ENCODE measurements at places on chromosomes 7 and 10. TPM values are rescaled to one million over a fixed set of nuclear protein-coding genes. Genes with fewer than 3 reads are reported as not detected.
A peak's percentile ranks its signal among the peaks of the same experiment; 100 is the strongest.

The UBE2D1 gene
- total RNA-seq, result 18.4 TPM

The GDF2 gene
- not detected for total RNA-seq

The SORCS1 gene
- 0.40 TPM for total RNA-seq

The HILPDA gene
- total RNA-seq, result 31.4 TPM

The LIPK gene
- total RNA-seq, result not detected

The UBE3C gene
- total RNA-seq, result 60.7 TPM

The PON1 gene
- not detected for total RNA-seq

The CPA2 gene
- total RNA-seq, result 5.2 TPM

The CHN2 gene
- 12.8 TPM for total RNA-seq

The FAM13C gene
- total RNA-seq, result 2.5 TPM

The CPA5 gene
- not detected for total RNA-seq

The AGAP6 gene
- total RNA-seq, result 7.9 TPM

The AKR1C8 gene
- not detected for total RNA-seq

The SLC18A2 gene
- 1.2 TPM for total RNA-seq

The CYP51A1 gene
- 125 TPM for total RNA-seq

The SPDYE2 gene
- not detected for total RNA-seq

The MMP21 gene
- total RNA-seq, result not detected

GRCh38 chr10:132403511-132404168 is 6.6 kb downstream of the PWWP2B start:
- no peak for DNase-seq

DNA sequence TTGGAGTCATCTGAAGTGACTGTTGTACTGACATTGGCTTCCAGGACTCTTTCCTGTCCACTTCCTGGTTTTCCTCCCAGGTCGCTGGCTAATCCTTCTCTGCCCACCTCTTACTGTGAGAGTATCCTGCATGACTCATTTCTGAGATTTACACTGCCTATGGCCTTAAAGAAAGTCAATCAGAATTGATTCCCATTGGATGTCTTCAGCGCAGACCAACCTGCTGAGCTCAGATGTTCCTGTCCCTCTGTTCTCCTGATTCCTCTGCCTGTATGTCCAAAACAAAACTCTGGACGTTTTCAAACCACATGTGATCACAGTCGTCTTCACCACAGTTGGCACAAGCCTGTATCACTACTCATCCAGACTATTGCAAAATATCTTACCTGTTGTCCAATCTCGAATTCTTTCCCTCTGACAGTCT is 262.1 kb downstream of the CREB5 start:
- DNase-seq, result no peak

DNA sequence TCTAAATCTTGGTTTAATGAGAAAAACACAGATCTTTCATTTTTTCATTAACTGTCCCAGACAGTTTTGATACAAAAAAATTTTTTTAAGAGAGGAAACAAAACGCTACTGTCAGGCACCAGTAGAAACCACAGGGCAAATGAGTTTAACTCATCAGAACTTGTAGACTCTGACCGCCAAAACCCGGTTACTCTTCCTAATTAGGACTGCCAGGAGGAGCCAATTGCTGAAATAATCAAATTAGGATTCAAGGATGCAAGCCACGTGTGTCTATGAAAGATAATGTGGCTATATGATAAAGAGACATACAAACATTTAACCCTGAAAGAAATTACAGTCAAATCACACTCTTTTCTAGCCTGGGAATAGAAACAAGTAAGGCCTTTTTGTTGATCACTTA is 154.4 kb downstream of the DGKI start:
- no peak for DNase-seq

DNA sequence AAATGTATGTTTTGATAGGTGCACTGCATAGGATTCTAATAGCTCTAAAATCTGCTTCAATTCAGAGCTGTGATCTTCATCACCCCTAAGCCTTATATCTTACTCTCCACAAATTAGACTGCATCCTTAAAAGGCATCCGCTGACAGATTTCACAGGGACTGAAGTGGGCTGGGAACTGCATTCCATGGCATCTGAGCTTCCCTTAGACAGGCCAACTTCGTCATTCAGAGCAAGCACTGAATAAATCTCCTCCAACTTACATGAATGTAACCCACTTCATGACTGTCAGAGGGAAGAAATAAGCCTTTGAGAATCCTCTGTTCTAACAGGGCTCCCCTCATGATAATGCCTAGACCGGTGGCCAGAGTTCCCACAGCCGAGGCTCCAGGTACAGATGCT is 71.3 kb downstream of the SFMBT2 start:
- DNase-seq, result no peak

- no peak for DNase-seq
These were observed 72.3 kb upstream of the SRRM3 start for GRCh38 chr7:76129366-76129765.

DNA sequence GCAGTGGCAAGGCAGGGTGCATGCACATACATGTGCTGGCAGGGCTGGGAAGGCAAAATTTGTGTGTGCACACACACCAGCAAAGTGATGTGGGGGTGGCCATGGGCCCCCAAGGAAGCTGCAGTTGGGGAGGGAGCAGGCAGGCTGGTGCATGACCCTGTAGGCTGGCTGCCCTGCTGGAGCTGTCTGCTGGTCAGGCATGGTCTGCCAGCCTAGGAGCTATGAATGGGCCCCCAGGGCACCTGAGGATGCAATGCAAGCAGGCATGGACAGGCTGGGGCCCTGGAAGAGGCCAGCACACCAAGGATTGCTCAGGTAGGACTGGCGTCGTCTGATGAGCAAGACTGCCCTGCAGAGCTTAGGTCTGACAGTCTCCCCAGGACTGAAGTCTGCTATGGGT is 18.2 kb upstream of the PPP1R3A start:
- no peak for DNase-seq

- DNase-seq, result no peak
These were observed 197.3 kb downstream of the PPP1R9A start for GRCh38 chr7:95104739-95105138.

GRCh38 chr7:29156907-29157452 is 10.6 kb upstream of the CPVL start:
- DNase-seq, result no peak

- no peak for DNase-seq
These were observed 108.7 kb upstream of the KMT2C start for GRCh38 chr7:152544481-152544927.

DNA sequence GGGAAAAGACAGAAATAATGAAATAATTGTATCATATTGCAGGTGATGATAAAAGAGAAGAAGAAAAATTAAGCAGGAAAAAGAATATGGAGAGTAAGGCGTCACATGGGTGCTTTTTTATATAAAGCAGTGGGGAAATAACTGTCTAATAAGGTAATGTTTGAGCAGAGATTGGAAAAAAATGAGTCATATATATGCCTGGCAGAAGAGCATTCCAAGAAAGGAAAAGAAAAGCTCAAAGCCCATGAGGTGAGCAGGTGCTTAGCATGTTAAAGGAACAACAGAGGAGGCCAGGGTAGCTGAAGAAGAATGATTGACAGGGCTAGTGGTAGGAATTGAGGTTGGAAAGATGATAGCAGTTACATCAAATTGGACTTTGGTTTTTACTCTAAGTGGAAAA is 739.5 kb downstream of the SORCS1 start:
- no peak for DNase-seq

DNA sequence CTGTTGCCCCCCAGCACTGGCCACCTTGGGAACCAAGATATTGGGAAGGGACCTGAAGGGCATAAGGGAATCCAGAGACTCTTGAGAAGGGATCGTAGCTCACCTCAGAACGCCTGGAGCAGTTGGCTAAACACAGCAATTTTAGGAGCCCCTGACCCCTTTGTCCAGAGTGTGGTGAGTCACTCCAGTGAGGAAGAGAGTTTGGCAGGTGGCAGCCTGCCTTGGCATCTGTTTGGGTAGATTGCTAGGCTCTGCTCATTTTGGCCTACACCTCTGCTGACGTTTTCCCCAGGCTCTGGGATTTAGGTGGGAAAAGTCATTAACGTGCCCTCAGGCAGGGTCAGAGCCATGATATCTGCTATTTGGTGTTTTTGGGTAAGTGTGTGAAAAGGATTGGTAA is 100.6 kb downstream of the GRB10 start:
- DNase-seq, result no peak

- DNase-seq, result no peak
These were observed 32.8 kb downstream of the TMEM60 start for GRCh38 chr7:77765481-77765880.

- no peak for DNase-seq
These were observed 18.6 kb downstream of the AGMO start for GRCh38 chr7:15543256-15543655.

- DNase-seq, result no peak
These were observed 26.7 kb upstream of the BMPR1A start for GRCh38 chr10:86729677-86730076.

DNA sequence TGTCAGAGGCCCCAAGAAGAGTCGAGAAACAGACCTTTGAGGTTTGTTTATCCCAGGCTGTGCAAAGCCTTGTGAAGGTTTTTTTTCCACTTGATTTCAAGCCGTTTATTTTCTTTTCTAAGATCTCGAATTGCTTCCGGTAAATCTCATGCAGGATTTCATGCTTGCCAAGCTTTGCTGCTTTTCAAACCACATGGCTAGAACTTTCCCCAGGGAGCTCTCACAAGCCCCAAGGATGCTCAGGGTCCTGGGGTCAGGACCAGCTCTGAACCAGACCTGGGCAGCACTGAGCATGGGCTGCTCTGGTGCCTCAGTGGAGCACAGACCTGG is 48.0 kb upstream of the AQP1 start:
- DNase-seq, result no peak

DNA sequence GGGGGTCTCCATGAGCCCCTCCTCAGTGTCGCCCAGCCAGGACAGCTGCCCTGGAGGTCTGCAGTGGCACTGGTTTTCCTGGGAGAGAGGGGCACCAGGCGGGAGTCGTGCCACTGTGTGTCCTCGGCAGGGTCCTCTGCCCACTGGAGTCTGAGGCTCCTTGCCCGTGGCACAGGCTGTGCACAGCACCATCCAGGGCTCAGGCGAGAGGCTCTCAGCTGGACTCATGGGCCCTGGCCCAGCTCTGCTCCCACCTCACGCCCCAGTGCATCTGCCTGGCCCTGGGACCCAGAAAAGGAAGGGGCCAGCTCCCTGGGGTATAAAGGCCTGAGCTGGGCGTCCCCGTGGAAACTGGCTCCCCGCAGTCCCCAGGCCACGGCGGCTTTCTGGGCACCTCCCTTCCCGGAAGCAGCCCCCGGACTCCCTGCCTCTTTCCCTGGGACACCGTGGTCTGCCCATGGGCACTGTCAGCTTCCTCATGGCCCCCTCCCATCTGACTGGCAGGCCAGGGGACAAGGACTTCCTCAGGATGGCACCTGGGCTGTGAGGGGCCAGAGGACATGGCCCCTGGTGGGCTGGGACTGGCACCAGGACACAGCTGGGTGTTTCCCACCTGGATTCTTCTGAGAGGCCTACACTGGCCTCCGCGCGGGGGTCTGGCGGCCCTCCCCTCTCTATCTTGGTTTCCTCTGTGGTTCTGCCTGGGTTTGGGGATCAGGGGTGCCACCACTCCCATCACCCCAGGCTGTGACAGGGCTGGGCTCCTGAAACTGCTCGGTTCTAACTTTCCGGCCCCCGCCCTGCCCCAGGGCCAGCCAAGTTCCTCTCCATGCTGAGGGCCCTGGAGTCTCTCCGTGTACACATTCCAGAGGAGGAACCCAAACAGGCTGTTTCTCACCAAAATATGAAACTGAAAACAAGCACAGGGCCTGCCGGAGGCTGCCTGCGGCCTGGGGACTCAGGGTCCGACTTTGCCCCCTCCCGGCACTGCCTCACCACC is 5.5 kb downstream of the FOXL3 start:
- DNase-seq, result no peak

DNA sequence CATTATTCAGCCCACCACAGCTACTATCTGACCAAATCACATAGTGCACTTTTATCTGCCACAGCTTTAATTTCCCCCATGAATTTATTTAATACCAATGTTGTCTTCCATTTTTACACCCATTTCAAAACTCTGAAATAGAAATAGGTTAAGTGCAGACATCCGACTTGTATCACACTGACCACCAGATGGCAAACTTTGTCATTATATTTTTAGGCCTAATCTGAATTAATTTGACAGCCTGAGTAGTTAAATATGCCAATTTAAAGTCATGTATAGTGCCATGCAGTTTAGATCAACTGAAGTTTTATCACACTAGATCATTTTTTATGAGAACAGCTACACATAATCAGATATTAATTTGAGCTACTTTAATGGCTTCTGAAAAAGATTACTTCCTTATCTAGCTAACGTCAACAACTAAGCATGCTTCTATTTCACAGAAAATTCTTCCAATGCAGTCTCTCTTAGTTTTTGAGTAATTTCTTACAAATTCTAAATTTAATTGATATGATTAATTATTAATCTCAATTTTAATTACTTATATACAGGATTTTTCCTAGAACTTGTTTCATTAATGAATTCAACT is 566.4 kb downstream of the GFRA1 start:
- no peak for DNase-seq

GRCh38 chr10:4803822-4804221 is 22.2 kb upstream of the AKR1E2 start:
- DNase-seq, result no peak

GRCh38 chr10:70991140-70992124 is 103.1 kb upstream of the PCBD1 start:
- no peak for DNase-seq

- DNase-seq, result no peak
These were observed 14.4 kb downstream of the STK32C start for GRCh38 chr10:132293201-132293812.

- DNase-seq, result no peak
These were observed 18.3 kb upstream of the ITGB1 start for GRCh38 chr10:32976338-32976737.

GRCh38 chr7:7640221-7641128 is at the start of gene UMAD1:
TSS of gene UMAD1 (plus strand) at chr7:7640752. CDS start at chr7:7673372, 32,620 bp downstream.
- DNase-seq, result peak; percentile 99

DNA sequence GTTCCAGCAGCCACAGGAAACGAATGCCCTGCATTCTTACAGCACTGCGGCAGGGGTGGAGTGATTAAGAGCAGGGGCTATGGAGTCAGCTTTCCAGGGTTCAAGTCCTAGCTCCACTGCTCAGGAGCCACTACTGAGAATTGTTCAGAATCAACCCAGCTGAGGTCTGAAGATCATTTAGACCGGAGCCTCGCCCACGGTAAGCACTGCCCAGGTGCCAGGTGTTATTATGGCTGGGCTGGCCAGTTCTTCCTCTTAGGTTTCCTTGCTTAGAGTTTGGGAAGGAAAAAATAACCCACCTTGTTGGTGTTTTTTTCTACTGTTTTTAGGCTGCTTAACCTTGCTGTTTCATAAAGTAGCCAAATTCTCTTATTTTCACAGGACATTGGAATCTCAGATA is 4.8 kb upstream of the FIGNL1 start:
- DNase-seq, result peak; percentile 32

DNA sequence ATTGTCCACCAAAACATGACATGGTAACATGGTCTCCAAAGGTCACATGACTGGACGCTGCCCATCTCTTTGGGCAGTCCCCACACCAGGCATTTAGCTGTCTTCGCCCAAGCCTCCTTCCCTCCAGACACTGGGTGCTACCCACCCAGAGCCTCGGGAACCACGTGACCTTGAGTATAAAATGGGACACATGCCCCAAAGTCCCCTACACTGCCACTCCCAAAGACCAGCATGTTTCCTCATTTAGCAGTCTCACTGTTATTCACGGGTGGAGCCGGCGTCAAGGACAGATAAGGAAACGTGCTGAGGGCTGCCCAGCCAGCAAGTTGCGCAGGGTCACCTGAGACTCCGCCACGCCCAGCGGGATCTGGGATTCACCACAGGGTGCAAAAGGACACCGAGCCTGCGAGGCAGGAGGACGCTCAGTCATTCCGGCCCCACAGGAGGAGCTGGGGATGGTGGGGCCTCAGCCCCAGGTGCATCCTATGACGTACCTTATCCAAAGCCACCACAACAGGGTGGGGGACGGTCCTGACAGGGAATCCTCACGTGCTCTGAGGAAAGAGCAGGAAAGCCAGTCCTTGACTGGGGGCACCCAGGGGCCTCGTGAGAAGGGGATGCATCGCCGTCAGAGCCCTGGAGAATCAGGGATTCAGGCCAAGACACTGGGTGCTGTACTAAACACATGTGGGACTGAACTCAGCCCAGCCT is 226.9 kb downstream of the TNS3 start:
- DNase-seq, result peak; percentile 94

Measured in colonic mucosa (tissue), 4 donors.